Psoas muscle (tissue), 8 donors: ENCODE measurements at places on chromosomes 4 and X.

- DNase-seq = no peak
These were observed 44.9 kb upstream of the SLC25A31 start for GRCh38 chr4:127685292-127685691.

DNA sequence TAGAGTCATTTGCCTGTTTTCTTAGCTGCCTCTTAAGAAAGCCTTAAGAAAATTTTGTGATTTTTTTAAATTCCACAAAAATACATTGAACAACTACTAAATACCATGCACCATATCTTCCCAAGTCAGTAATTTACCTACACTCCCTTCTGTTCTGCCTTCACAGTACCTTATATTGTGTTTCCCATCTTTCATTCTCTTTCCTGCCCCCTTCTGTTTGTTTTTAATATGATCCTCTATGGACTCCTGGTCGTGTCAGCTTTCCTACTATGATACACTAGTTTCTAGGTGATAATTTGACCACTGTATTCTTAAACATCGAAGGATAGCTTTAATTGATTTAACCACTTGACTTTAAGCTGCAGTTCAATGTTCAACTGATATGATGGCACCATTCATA is 297.7 kb upstream of the HAND2 start:
- DNase-seq = no peak

GRCh38 chrX:112947981-112948615 is 107.5 kb upstream of the AMOT start:
- DNase-seq = no peak

DNA sequence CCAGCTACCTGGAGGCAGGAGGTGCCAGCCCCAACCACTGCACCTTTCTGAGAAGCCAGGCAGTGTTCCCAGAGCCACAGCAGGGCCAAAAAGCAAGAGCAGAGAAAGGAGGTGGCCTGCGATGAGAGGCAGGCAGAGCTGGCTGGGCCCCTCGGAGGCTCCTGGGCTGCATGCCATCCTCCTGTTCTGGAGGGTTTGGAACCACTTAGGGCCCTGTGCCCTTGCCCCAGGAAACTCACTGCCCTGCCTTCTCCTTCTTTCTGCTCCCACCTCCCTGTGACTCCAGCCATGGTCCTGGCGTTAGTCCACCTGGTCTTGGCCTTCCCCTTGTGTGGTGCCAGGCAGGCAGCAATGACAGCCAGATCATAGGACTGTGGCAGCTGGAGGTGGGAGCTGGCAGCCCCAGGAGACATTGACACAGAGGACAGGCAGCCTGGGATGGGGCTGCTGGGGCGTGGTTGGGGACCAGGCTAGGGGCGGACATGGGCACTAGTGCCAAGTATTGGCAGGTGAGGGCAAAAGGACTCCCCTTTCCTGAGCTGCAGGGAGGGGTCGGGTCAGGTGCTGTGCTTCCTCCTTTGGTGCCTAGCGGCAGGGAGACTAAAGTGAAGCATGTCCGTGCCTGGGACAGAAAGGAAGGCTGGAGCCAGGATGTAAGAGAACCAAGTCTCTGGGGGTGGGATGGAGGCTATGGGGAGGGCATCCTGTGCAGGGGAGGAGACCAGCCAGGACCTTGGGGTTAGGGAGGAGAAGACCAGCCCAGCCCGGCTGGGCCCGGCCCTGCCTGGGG is 1.4 kb downstream of the APLN start:
- no peak for DNase-seq

- DNase-seq = no peak
These were observed 12.1 kb downstream of the HAND2 start for GRCh38 chr4:173517781-173518424.

- DNase-seq = no peak
These were observed 6.5 kb upstream of the RBBP7 start for GRCh38 chrX:16876696-16877095.

DNA sequence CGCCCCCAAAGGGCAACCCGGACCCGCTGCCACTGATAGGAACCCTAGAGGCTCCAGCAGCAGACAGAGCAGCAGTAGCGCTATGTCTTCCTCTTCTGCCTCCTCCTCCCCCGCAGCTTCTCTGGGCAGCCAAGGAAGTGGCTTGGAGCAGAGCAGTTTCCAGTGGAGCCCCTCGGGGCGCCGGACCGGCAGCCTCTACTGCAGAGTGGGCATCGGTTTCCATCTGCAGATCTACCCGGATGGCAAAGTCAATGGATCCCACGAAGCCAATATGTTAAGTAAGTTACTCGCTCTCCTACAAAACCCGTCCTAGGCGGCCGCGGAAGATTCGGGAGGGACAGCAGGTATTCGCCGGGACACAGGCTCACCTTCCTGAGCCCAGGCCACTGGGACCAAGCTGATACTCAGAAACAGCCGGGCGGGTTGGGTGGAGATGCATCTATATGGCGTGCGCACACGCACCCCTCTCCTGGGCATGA is 477 bp downstream of the FGF5 start:
- DNase-seq = no peak

DNA sequence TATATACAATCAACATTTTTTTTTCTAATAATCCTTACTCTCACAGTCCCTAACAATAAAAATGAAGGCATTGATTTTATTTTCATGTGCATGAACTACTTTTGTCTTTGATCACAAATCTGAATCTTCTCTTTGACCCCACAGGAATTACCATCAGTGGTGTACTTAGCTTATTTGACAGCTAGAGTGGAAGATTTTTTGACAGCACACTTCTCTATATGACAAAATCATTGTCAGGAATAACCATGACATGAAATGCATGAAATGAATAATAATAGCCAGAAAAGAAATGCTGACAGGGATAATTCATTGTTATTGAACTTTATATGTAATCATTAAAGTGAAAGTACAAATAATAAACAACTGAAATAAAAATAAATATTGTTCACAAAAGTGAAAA is 604.2 kb downstream of the EPHA5 start:
- no peak for DNase-seq

GRCh38 chr4:102761296-102761701 is 531 bp upstream of the MANBA start:
- DNase-seq = no peak

DNA sequence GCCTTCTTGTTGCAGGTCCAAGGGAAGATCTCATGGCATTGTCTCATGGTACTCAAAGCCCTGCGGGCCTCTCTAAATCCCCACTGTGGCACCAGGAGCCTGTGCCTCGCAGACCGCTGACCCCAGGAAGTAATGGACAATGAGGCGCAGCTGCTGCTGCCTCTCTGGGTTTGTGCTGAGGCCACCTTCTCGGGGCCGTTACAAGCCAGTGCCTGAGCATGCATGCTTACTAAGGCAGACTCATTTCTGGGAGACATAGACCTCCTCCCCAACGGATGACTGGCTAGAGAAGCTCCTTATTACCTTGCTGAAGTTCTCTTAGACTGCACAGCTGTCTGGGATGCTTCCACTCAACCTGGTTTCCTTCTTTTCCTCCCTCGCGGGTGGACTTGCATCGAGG is 1.3 kb downstream of the BDH2 start:
- peak; percentile 42 for DNase-seq

- no peak for DNase-seq
These were observed 5.5 kb downstream of the ARHGAP36 start for GRCh38 chrX:131063613-131064012.
